NCI-H2227 treated with DMSO at 0.1 percent for 48 hours (cell line): ENCODE measurements at places on chromosomes 1 and 21.

- no peak for DNase-seq
Observed at GRCh38 chr1:107964336-107965109, 457 bp downstream of the VAV3 start.

DNA sequence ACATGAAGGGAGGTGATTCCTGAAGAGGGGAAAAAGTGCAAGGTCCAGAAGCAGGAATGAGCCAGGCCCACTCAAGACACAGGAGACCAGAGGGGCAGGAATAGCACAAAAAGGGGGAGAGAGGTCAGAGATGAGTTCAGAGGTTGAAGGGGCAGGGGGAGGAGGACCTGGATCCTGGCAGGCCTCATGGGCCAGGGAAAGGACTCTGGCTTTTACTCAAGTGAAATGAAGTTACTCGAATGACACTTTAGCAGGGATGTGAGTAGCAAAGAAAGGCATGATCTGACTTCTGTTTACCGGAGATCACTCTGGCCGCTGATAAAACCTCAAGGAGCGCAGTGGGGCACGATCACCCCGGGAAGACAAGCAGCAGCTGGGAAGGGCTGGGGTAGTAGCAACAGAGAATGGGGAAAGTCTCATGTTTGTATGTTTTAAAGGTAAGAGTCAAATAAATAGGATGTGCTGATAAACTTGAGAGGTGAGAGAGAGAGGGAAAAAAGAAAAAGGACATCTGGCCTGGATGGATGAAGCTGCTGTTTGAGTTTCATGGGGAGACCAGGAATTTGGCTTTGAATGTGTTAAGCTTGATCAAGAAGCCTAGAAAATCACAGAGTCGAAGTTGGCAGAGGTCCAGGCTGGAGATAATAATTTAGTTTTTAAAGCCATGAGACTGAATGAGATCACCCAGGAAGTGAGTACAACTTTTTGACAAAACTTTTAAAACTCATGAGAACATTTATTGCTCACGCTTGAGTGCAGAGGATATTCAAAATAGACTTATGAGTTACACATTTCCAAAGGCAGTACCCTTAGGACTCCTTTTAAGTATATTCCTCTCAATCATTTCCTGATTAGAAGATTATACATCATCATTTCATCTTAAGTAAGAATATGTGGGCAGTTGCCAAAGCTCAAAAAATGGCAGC, 156.0 kb downstream of the RERE start:
- no peak for DNase-seq

- no peak for DNase-seq
Observed at GRCh38 chr1:36211307-36211706, 12.9 kb upstream of the THRAP3 start.

DNA sequence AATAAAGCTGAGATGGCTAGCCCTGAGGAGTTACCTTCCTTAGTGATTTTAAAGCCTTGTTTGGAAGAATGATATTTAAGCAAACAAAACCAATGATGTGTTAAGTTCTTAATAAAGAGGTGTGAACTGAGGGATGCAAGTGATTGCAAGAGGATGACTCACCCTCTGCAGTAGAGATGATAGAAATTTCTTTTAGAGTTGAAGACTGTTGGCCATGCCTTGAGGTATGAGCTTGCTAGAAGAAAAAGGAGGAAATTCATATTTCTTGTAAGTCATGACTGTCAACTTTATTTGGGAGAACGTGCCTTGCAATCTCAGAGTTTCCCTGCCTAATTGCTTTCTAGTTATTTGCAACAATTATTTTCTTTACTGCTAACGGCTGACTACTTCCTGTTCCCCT, 94.7 kb downstream of the PLA2G4A start:
- no peak for DNase-seq

GRCh38 chr1:21508580-21509350, 458 bp upstream of the ALPL start:
- peak; percentile 36 for DNase-seq

- no peak for DNase-seq
Observed at GRCh38 chr1:23100074-23100748, 68.4 kb downstream of the LUZP1 start.

DNA sequence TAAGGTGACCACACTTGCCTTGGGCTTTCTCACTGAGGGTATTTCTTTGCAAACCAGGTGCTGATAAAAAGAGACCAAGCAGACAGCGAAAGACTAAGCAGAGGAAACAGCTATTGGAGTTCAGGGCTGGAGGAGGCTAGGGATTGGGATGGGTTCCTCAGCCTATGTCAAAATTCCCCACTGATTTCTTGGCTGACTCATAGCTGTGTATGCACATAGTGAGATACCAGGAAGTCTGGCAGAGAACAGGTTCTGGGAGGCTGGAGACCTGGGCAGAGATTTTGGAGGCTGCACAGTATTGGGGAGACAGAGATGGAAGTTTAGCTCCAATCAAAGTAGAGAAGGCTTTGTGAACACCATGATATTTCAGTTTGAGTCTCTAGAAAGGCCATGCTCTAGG, 25.3 kb downstream of the YARS1 start:
- no peak for DNase-seq

GRCh38 chr1:75616436-75617433, 5.8 kb upstream of the SLC44A5 start:
- no peak for DNase-seq

DNA sequence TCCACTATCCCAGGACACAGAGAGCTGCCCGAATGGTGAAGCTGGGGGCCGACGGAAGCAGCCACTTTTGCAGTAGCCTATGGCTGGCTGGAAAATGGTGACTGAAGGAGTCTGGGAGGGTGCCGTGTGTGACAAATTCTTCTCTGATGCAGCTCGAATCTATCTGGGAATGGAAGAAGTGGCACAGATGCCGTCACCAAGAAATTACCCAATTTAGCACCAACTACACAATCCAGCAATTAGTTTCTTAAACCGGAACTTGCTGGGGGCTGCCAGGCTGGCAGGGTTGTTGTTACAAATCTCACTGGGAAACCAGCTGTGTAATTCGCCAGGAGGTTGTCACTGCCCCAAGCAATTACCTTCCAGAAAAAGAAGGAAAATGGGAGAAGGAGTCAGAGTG, 18.0 kb downstream of the DLGAP3 start:
- peak; percentile 13 for DNase-seq

DNA sequence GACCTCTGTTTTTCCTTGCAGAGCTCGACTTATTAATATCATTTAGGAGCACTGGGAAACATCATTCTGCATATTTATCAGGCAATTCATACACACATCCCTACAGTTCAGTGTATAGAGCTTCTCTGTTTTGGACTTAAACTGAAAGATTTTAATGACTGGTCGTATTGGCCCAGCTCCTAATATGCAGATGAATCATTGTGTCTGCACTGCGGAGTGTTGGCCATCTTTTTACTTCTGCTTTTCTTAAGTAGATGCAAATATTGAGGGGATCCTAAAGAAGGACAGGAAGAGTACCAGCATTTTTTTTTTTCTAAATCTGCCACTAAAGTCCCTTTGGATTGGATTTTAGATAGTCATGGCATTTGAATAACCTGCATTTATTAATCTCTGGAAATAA, 154.8 kb downstream of the BACH1 start:
- no peak for DNase-seq

DNA sequence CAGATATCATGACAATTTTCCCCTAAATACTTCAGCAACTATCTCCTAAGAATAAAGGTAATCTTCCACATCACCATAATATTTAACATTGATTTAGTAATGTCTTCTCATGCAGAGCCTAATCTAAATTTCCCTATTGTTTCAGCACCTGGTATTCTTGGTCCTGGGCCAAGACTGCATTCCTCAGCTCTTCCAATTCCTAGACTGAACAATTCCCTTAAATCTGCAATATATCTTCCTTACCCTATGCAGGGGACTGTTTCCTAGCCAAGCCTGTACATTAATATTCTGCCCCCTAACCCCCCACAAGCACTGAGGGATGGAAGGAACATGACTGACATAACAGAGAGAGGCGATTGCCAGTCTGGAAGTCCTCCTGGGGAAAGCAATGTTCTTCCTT, 28.7 kb upstream of the DISP1 start:
- no peak for DNase-seq

DNA sequence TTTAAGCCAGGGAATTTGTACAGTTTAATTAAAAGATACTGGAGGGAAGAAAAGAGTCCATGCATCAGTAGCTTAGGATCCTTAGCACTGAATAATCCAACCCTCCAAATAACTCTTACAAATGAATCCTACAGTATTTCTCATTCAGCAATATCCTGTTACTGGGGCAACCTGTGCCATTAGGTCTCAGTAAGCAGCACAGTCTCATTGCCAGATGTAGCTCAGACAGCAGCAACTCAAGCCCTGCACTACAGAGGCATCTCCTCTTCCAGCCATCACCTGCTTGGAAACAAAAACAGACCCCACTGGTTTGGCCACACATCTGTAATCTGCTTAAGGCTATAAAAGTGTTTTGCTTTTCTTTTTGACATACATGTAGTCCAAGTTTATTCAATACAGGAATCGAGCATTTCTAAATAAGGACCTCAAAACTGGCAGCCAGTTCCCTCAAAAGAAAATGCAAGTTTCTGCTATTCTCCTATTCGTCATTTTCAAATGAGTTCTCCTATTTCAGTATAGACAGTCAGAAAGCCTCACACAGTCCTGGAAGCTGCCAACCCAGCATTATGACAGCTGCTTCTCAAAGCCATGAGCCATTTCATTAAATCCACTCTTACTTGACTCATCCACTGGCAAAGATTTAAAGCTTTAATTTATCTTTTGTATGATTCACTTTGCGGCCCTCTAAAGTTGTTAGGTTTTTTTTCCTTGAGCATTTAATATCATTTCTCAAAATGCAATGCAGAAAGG, 129.0 kb downstream of the APP start:
- DNase-seq, result no peak

GRCh38 chr1:223741861-223742260, 29.5 kb downstream of the CAPN2 start:
- no peak for DNase-seq

DNA sequence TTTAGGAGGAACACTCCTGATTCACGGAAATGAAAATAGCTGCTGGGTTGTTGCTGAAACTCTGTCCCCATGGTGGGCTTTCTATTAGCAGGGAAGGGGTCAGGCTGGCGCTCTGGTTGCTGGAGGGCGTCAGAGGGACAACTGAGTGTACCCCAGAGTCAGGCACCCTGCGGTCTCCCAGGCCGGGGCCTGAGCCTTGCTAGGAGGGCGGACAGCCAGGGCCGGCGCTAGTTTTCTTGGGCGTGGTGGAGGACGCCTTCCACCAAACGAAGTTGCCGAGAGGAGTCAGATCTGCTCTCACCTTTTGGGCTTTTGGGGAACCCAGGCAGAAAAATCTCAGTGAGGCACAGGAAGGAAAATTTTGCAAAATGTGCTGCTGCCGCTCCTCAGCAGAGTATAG, 54.8 kb downstream of the NGF start:
- DNase-seq, result no peak

DNA sequence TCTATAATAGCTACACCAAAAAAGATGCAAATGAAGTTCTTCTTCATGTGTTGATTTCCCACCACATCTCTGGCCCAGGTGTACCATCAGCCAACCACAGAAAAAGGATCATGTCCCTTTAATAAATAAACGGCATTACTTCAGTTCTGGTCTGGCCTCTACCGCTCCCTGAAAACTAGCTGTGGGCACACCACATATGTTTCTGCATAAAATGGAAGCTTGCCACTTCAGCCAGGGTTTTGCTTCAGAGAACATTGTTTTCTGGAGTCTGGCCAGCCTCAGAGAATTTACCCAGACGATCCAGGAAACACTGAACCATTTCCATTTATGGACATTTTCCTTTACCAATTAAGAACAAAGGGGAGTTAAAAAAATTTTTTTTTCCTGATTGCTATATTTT, 5.8 kb upstream of the LAMC2 start:
- DNase-seq, result no peak

GRCh38 chr21:35324372-35325220, 275.5 kb upstream of the RUNX1 start:
- DNase-seq, result no peak

DNA sequence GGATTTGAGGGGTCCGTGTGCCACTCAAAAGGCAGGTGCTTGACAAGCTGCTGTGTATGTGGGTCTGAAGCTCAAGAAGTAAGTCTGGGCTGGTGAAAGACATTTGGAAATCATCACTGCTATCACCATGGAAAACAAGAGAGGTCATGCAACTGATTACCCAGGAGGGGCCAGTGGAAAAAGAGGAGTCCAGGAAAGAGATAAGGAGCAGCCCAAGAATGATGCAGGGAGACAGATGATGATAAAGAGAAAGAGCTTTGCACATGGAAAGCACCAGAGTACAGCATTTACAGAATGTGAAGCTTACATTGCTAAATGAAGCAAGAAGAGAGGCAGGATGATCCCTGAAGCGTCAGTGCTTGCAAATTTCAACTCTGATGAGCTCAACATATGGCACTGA, 203.2 kb downstream of the SETD4 start:
- DNase-seq, result no peak

GRCh38 chr21:17693801-17694200, 81.1 kb upstream of the BTG3 start:
- DNase-seq, result no peak

- DNase-seq, result peak; percentile 95
Observed at GRCh38 chr1:54401799-54402198, 4.4 kb downstream of the SSBP3 start.

DNA sequence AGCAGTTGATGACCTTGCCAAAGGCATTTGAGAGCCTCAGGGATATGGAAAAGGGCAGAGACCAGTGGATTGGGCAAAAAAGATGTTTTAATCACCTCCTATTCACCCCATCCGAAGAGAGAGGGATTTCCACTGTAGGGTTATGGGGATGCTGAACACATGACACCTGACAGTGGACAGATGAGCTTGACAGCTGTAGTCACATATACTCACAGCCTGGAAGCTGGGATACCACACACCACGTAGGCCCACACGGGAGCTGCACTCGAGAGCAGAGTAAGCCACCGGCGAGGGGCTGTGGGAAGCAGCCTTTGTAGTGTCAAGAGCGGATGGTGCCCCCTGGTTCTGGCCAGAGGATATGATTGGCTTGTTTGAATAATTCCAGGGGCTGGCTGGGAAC, 20.0 kb downstream of the ZBTB40 start:
- no peak for DNase-seq

GRCh38 chr1:230898144-230898543, 29.8 kb upstream of the C1orf198 start:
- DNase-seq, result no peak

- DNase-seq, result peak; percentile 68
Observed at GRCh38 chr1:33086384-33086850, 5.5 kb downstream of the AZIN2 start.

DNA sequence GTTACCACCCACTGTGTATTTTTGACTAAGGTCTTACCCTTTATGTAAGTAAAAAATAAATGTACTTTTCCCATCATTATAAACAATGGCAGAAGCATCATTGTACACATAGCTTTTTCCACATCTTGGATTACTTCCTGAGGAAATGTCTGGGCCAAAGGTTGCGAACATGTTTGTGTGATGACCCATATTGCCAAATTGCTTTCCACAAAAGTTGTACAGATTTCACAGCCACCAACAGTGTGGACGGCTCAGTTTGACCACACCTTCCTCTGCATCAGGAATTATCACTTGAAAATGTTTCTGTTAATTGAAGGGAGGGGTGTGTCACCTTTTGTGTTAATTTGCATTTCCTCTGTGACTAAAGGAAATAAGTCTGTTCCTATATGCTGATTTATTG, 25.7 kb downstream of the AKNAD1 start:
- DNase-seq, result no peak
